Mucosa of gallbladder (tissue), 1 donor: ENCODE measurements at places on chromosomes 7 and 10. TPM values are rescaled to one million over a fixed set of nuclear protein-coding genes. Genes with fewer than 3 reads are reported as not detected.

COPG2 gene
- total RNA-seq: 25.8 TPM

PDCD11 gene
- total RNA-seq: 19.5 TPM

WBP1L gene
- total RNA-seq: 58.1 TPM

FERD3L gene
- not detected for total RNA-seq

ZNF37A gene
- total RNA-seq: 19.5 TPM

VCL gene
- total RNA-seq: 216 TPM

CPED1 gene
- 58.6 TPM for total RNA-seq

POLR2J2 gene
- total RNA-seq: 12.6 TPM

OR2A42 gene
- not detected for total RNA-seq

LRMDA gene
- total RNA-seq: 17.1 TPM

DKK1 gene
- 9.3 TPM for total RNA-seq
